ENCODE measurements at places on chromosomes 6 and 20.

DNA sequence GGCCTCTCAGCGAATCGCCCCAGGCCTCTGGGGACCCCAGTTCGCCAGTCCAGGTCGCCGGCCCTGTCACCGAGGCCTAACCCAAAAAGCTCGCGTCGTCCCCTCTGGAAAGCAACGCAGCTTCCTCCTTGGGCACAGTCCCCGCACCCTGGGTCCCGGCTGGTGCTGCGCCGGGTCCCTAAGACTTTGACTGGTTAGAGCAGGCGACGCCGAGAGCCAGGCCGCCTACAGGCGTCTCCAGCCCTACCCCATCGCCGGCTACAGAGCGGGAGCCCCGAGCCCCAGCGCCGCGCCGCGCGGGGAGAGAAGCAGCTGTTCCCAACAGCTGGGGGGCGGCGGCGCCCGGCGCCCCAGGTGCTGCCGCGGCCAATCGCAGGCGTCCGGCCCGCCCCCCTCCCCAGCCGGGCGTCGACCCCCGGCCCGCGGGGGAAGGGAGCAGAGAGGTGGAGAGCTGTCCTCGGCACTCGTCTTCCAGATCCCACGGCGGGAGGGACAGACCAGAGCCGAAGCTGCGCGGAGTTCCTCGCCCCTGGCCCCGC lies 540 bp upstream of the RBM24 start:
- no peak for DNase-seq

GRCh38 chr20:44576297-44576696 lies 6.1 kb upstream of the PKIG start:
- DNase-seq = peak; percentile 76

- DNase-seq = no peak
Measured at GRCh38 chr6:79378957-79379356, 144.5 kb upstream of the HMGN3 start.

DNA sequence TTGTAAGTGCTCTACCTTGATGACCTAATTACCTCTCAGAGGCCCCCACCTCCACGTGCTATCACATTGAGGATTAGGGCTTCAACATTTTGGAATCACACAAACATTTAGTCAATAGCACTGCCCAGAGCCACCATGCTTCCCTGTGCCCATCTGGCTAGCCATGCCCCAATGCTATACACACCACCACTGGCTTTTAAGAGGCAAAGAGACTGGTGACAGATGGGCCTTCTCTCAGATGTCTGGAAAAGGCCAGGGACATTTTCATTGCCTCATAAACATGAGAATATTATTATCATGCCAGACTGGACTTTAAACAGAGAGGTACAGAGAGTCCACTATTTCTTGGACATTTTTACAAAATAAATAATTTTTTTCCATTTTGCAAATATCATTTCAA lies 29.8 kb downstream of the TRMT6 start:
- no peak for DNase-seq

DNA sequence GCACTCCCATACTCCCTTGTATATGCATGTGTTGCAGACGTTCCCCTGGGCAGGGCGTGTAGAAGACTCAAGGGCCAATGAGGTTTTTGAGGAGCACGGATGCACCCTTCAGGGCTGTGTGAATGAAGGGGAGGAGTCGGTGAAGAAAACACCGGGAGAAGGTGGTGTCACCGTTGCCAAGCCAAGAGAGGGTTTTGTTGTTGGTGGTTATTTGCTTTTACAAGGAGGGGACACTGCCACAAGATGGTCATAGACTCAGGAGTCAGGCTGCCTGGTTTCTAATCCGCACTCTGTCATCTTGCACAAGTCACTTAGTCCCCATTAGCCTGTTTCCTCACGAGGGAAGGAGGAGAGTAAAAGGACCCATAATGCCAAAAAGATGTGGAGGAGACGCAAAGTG lies 124.0 kb downstream of the PXDC1 start:
- DNase-seq = no peak

All from HTR-8/SVneo (cell line).